ENCODE measurements at places on chromosomes 7 and 10. TPM values are rescaled to one million over a fixed set of nuclear protein-coding genes. Genes with fewer than 3 reads are reported as not detected.

TMEM229A gene
- not detected for total RNA-seq

GRCh38 chr10:87507879-87508483 lies 3.3 kb downstream of the MINPP1 start:
- H3K27ac ChIP-seq, result no peak overlapping the region
- DNase-seq, result no peak
- no peaks in the 10 kb centered on the region for H3K36me3 ChIP-seq
- H3K4me1 ChIP-seq, result peaks cover 24% of the 10 kb centered on the region
- no peaks in the 10 kb centered on the region for H3K27me3 ChIP-seq

DNA sequence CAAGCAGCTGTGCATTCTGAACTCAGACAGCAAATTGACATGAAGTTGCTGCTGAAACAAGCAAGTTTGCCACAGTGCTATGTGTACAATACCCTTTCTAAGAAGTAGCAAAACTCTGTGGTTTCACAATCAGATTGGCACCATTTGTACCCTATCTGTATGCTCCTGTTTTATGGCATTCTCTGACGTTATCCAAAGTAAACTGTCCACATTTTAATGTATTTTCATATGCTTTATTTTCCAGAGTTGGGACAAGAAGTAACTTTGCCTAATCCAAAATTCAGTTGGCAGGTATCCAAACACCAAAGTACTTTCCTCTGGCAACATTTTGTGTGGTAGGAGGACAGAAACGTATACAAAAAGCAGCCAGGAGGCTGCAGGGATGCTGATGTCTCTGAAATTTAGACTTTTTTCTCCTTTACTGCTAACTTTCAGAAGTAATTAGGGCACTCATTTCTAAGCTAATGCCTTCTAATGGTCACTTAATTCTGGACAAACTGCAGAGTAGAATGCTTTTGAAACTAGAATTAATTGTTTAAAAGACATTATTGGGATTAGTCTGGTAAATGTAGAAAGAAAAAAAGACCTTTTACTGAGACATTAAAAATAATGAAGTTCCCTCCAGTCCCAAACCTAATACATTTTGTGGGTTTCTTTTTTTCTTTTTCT lies 414.7 kb upstream of the NRP1 start:
- no peak for DNase-seq
- no peak overlapping the region for H3K4me3 ChIP-seq
- H3K27ac ChIP-seq, result peak overlapping the region; percentile 55
- H3K4me1 ChIP-seq, result peaks cover 12% of the 10 kb centered on the region
- no peaks in the 10 kb centered on the region for H3K36me3 ChIP-seq

DNA sequence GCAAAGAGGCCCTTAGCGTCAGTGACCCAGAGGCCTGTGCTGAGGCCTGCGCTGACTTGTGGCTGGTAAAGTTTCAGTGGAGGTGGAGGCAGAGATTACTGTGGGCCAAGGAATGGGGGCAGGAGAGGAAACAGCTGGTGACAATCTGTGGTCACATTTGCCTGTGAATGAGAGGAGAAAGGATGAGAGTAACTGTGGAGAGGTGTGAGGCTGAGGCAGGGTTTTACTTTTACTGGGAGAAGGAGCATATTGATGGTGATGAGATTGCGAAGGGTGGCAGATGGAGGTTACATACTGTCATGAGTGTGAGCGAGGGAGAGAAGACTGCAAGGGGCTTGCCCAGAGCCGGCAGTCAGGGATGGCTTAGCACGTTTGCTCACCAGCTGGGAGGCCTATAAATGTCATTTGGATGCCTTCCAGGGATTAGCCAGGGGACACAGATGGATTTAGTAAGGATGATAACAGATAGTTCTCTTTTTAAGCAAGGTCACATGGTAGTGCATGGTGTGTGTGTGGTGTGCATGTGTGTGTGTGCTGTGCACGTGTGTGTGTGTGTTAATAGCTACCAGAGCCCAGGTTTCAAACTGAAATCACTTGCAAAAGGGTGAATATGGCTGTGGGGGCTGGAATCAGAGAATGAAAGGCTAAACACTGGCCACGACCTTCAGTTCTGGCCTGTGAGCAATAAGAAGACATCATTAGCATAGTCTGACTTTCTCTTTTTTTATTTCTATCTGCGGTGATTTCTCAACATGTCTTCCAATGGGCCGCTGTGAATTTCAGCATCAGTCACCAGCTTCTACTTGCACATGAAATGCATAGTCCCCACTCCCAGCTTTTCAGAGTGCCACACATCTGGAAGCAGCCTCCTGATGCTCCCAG lies 291.5 kb upstream of the ZNF32 start:
- H3K27me3 ChIP-seq, result no peaks in the 10 kb centered on the region
- no peaks in the 10 kb centered on the region for H3K36me3 ChIP-seq
- no peak overlapping the region for H3K27ac ChIP-seq
- H3K4me3 ChIP-seq, result no peak overlapping the region
- no peak for DNase-seq
- no peaks in the 10 kb centered on the region for H3K4me1 ChIP-seq

DNA sequence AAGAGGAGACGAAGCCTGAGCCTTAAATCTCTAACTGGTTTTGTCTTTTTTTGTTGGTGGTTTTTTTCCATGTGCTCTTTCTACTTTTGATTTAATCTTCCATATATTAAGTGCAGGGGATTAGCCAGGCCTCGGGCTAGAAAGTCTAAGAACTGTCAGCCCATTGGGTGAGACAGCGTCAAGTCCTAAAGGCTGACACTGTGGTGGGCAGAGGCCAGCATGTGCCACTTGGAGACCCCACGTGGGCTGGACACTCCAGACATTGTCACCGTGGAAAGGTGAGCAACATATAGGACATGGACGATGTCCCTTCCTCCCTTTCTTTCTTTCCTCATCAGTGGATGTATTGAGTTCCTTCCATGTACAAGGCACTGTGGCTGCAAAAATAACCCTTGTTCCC lies 129.3 kb downstream of the TMEM178B start:
- H3K4me1 ChIP-seq, result no peaks in the 10 kb centered on the region
- DNase-seq, result no peak
- H3K36me3 ChIP-seq, result no peaks in the 10 kb centered on the region
- H3K4me3 ChIP-seq, result no peak overlapping the region
- H3K27ac ChIP-seq, result no peak overlapping the region

- no peaks in the 10 kb centered on the region for H3K27me3 ChIP-seq
- no peak for DNase-seq
- H3K27ac ChIP-seq, result no peak overlapping the region
- H3K36me3 ChIP-seq, result no peaks in the 10 kb centered on the region
- no peak overlapping the region for H3K4me3 ChIP-seq
- no peaks in the 10 kb centered on the region for H3K4me1 ChIP-seq
These were observed 288.3 kb downstream of the ADARB2 start for GRCh38 chr10:1449021-1449420.

VAX1 gene
- not detected for total RNA-seq

DNA sequence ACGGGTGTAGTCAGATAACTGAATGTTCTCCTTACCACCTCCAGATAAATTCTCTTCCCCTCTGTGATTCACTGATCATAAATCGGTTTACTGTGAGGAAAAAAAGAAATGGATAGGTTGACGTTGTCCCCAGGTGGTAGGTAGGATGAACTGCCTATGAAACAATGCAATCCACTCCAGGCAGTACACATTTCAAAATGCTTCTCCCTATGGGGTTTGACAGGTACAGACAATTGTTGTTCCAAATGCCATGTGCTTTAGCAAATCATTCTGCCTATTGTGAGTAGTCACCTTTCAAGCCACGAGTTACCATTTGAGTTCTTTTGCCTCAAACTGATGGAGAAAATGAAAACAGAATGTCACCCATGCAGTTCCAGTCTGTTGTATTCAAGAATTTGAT lies 21.8 kb downstream of the VIM start:
- no peaks in the 10 kb centered on the region for H3K36me3 ChIP-seq
- no peak for DNase-seq
- H3K4me1 ChIP-seq, result no peaks in the 10 kb centered on the region
- no peaks in the 10 kb centered on the region for H3K27me3 ChIP-seq
- no peak overlapping the region for H3K4me3 ChIP-seq

GRCh38 chr7:26370011-26370410 lies 78.3 kb downstream of the SNX10 start:
- H3K4me3 ChIP-seq, result no peak overlapping the region
- H3K27ac ChIP-seq, result no peak overlapping the region
- no peaks in the 10 kb centered on the region for H3K4me1 ChIP-seq
- no peak for DNase-seq
- no peaks in the 10 kb centered on the region for H3K36me3 ChIP-seq

MAP3K8 gene
- 3.2 TPM for total RNA-seq

- no peaks in the 10 kb centered on the region for H3K27me3 ChIP-seq
- peak overlapping the region; percentile 72 for H3K27ac ChIP-seq
- H3K4me3 ChIP-seq, result peak overlapping the region; percentile 35
These were observed 161.9 kb downstream of the GRK5 start for GRCh38 chr10:119368991-119369869.

DNA sequence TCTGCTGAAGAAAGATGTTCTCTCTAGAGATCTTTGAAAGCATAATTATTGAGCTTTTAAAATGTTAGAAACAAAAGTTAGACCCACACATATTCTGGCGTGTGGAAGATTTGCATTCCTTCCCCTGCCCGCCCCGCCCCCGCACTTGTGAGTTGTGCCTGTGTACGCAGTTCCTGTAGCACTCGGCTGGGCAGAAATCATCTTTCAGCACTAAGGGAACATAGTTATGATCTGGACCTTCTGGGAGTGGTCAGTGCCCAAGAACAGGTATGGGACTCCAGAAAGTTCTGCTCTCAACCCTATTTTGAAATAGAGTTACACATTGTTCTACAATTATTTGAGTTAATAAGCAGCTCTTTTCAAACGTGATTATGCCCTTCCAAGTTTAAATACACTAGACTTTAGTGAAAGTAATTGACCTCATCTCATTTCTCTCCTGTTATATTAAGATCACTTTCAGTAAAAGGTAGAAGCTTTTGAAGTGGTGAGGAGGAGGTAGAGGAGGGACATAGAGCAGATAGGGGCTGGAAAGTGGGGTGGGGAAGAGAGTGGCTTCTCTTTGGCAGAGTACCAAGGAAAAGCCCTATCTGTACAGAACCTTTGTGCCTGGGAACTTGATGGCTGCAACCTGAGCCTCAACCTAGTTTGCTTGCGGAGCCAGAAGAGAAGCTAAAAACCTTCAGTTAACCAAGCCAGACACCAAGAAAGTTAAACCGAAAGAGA lies 5.7 kb downstream of the BLVRA start:
- no peaks in the 10 kb centered on the region for H3K36me3 ChIP-seq
- no peak for DNase-seq

DNA sequence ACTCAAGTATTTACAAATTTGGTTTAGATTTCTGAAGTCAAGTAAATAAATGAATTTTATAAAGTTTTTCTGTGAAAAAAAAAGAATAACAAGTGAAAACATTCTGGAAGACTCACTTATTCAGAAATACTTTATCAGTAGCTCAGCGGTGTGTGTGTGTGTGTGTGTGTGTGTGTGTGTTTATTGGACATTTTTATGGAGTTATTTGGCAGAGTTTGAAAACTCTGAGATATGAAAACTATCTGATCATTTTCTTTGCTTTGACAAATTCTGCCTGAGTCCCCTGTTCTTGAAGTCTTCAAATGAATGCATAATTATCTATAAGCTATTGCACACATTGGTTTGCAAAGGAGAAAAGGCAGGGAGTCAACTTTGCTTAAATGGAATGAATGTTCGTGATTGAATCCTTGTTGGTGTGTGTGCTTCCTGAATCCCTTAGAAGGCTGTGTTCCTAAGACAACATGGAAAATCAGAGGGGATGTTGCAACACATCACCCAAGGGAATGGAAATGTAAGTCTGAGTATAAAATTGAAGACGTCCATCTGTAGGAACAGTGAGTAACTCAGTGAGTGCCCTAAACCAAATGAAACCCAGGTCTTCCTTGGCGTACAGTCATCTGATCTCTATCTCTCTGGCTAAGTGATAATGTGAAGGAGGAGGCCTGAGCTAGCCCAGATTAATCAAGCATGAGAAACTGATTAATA lies 160.9 kb downstream of the REEP3 start:
- H3K27me3 ChIP-seq, result no peaks in the 10 kb centered on the region
- no peak overlapping the region for H3K4me3 ChIP-seq

- no peaks in the 10 kb centered on the region for H3K27me3 ChIP-seq
- H3K27ac ChIP-seq, result no peak overlapping the region
- H3K4me3 ChIP-seq, result no peak overlapping the region
- H3K36me3 ChIP-seq, result no peaks in the 10 kb centered on the region
- no peaks in the 10 kb centered on the region for H3K4me1 ChIP-seq
These were observed 82.5 kb downstream of the ZNF365 start for GRCh38 chr10:62456611-62457101.

MAPK8 gene
- total RNA-seq, result 26.2 TPM

HYAL4 gene
- total RNA-seq, result 0.73 TPM

GRCh38 chr10:48377751-48378530 lies 71.5 kb downstream of the MAPK8 start:
- H3K36me3 ChIP-seq, result no peaks in the 10 kb centered on the region
- no peaks in the 10 kb centered on the region for H3K4me1 ChIP-seq
- H3K4me3 ChIP-seq, result no peak overlapping the region
- DNase-seq, result no peak
- no peak overlapping the region for H3K27ac ChIP-seq

DNA sequence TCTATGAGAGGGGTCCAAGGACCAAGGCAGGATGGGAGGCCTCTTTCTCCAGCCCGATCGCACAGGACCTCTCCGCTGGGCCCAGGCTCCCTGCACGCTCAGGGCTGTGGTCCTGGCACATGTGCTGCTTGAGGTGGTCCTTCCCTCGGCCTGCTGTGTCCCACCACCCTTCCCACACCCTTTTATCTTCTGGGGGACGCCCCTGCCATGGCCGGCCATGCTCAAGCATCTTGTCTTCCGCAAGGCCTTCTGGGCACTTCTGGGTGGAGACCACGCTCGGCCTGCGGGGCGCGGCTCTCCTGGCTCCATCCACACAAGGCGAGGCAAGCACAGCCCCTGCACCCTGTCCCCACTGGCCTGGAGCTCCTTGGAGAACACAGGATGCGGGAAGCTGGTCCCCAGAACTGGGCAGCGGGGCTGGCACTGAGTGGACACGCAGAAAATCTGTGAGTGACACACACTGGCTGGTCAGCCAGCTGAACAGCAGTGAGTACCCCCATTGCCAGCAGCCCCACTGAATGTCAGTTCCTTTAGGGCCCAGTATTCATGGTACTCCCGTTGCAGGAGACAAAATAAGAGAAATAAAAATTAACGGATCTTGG lies 115.9 kb downstream of the TCERG1L start:
- H3K4me1 ChIP-seq, result no peaks in the 10 kb centered on the region
- DNase-seq, result no peak
- no peaks in the 10 kb centered on the region for H3K27me3 ChIP-seq
- no peak overlapping the region for H3K4me3 ChIP-seq
- H3K36me3 ChIP-seq, result no peaks in the 10 kb centered on the region

NPC1L1 gene
- total RNA-seq, result not detected

- peaks cover 26% of the 10 kb centered on the region for H3K4me1 ChIP-seq
- H3K27me3 ChIP-seq, result no peaks in the 10 kb centered on the region
- H3K36me3 ChIP-seq, result no peaks in the 10 kb centered on the region
- H3K27ac ChIP-seq, result peak overlapping the region; percentile 81
These were observed 12.9 kb downstream of the HSPB1 start for GRCh38 chr7:76315364-76315763.

ITPRIP gene
- 7.5 TPM for total RNA-seq

DNA sequence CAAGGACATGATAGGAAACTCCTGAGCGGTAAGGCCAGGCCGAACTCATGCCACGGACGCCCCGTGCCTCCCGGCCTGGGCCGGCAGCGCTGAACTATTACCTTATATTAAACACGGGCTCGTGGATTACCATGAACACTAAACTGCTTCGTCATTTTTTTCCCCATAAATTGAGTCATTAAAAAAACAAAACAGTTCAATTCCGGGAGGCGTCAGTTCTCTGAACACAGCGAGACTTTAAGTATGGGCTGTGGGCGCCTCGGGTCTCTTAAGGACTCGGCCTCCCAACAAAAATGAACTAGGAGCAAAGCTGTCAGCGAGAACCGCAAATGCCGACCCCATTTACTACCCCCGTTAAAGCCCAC lies 519 bp downstream of the PITRM1 start:
- peaks cover 31% of the 10 kb centered on the region for H3K36me3 ChIP-seq
- H3K27ac ChIP-seq, result peak overlapping the region; percentile 92
- peak overlapping the region; percentile 80 for H3K4me3 ChIP-seq
- no peak for DNase-seq
- H3K27me3 ChIP-seq, result no peaks in the 10 kb centered on the region
